ENCODE measurements at places on chromosomes 3 and 15. TPM values are rescaled to one million over a fixed set of nuclear protein-coding genes. Genes with fewer than 3 reads are reported as not detected.

STRA6 gene
- total RNA-seq, result not detected

- no peak overlapping the region for H3K27ac ChIP-seq
- no peak overlapping the region for H3K4me3 ChIP-seq
- H3K27me3 ChIP-seq, result no peaks in the 10 kb centered on the region
These were observed 48.7 kb downstream of the SETMAR start for GRCh38 chr3:4351872-4352271.

DNA sequence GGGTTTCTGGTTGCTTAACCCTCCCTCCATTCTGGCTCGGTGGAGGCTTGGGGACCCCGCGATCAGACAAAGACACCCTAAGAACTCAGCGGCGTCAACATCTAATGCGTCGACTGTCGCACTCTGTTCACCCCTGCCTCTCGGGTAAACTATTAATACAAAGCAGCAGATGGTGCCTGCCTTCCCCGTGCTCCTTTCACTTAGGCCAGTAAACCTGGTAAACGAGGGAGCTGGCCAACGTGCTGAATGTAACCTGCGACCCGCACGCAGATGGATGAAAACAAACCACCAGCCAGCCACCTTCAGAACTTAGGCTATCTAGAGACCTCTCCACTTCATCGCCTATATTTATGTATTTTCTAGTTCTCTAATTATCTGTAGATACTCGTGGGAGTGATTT, 848 bp upstream of the CADPS start:
- no peak for DNase-seq
- no peaks in the 10 kb centered on the region for H3K36me3 ChIP-seq
- peaks cover 4% of the 10 kb centered on the region for H3K4me1 ChIP-seq
- no peak overlapping the region for H3K27ac ChIP-seq

C3orf49 gene
- not detected for total RNA-seq

ILDR1 gene
- total RNA-seq, result not detected

DNA sequence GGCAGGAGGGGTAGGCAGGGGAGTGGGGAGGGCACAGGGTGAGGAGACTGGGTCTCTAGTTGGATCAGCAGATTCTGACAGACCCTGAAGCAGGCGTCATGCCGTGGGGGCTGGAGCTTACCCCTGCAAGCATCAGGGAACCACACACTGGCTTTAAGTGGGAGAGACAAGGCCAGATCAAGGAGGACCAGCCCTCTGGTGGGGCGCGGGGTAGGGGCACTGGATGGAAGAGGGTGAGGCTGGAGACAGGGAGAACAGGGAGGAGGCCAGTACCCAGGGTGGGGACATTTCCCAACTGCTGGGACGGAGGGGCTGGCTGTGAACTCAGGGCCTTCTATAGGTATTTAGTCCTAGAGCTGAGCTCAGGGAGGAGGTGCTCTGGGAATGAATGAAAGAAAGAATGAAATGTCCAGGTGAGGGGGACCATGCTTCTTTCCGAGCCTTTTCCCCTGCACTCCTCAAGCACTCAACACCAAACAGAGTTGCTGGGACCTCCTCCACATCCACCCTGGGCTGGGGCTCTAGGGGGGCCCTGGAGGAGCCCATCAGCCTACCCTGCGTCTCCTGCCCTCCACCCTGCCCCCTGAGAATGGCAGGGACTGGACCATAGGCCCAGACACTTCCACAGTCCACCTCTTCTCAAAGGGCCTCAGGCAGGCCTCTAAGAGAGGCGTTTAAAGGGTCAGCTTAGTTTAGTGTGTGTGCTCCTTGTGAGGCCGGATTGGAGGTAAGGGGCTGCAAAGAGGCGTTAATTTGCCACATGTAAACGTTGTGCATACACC, 49.0 kb upstream of the FGD5 start:
- H3K4me3 ChIP-seq, result no peak overlapping the region
- DNase-seq, result no peak
- no peaks in the 10 kb centered on the region for H3K27me3 ChIP-seq
- H3K27ac ChIP-seq, result no peak overlapping the region

DTX3L gene
- total RNA-seq, result 9.8 TPM

DNA sequence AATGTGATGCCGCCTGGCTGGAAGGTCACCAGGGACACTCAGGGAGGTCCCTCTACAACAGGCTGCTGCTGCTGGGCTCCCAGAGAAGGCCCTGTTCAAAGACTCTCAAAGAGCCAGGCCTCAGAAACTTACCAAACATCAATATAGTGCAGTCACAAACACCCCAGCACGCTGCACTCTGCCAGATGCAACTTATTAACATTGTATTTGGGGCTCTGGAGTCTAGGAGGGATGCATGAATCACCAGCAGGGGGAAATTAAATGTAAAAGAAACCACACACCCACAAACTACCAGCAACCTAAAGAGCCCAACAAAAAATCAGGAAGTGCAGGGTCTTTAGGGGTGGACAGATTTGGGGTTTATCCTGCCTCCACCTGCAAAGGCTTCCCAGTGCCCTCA, 74.6 kb upstream of the SPATA12 start:
- H3K36me3 ChIP-seq, result no peaks in the 10 kb centered on the region
- no peak for DNase-seq
- H3K4me3 ChIP-seq, result no peak overlapping the region
- H3K4me1 ChIP-seq, result no peaks in the 10 kb centered on the region
- no peaks in the 10 kb centered on the region for H3K27me3 ChIP-seq
- H3K27ac ChIP-seq, result no peak overlapping the region

DNA sequence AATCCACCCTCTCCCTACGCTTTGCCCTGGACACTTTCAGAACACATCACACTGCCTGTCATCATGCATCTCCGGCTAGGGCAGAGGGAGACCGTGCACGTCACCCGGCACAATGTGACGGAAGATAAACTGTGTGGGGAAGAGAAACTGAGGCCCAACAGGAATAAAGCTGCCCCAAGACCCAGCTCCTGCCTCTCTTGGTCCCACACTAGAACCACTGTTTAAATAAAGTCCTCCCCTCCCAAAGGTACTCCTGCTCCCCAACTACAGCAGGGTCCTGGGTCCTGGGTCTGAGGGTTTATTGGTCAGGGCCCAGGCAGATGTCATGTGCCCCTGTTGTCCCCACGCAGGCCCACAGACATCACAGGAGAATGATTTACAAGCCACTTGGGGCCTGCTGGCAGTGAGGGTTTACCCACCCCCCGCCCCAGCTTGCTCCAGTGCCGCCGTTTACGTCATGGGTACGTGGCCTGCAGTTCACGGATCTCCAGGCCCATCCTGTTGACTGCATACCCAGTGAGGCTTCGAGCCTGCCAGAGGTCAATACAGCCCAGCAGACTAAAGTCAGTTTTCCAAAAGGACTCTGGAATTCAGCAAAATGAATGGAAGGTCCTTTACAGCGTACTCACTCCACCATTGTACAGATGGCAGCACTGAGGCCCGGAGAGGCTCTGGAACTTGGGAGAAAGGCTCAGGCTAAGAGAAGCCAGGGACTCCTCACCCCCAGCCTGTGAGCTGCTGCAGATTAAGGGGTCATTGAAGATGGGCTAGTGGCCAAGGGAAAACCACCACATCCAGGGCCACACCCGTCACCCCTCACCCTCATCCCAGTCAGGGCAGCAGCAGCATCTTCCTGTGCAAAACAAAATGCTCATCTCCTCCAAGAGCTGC, 23.2 kb downstream of the ALS2CL start:
- H3K4me1 ChIP-seq, result no peaks in the 10 kb centered on the region
- no peak for DNase-seq
- no peaks in the 10 kb centered on the region for H3K36me3 ChIP-seq
- no peak overlapping the region for H3K4me3 ChIP-seq

DNA sequence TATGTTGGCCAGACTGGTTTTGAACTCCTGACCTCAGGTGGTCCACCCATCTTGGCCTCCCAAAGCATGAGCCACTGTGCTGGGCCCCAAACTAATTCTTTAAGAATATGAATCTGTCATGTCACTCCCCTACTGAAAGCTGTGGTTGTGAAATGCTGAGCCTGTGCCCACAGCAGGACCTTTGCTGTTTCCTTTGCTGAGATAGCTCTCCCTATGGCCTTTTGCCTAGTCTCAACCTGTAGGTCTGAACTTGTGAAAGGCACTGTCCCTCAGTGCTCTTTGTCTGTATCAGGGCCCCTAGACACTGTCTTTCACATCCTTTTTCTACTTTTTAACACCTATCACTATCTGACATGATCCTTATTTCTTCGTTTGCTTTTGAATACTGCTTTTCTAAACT, 62.7 kb upstream of the CCR4 start:
- no peak overlapping the region for H3K4me3 ChIP-seq
- DNase-seq, result no peak
- no peak overlapping the region for H3K27ac ChIP-seq
- H3K36me3 ChIP-seq, result no peaks in the 10 kb centered on the region
- no peaks in the 10 kb centered on the region for H3K4me1 ChIP-seq
- no peaks in the 10 kb centered on the region for H3K27me3 ChIP-seq

- H3K27me3 ChIP-seq, result no peaks in the 10 kb centered on the region
- peaks cover 28% of the 10 kb centered on the region for H3K4me1 ChIP-seq
- no peaks in the 10 kb centered on the region for H3K36me3 ChIP-seq
These were observed 24.7 kb upstream of the ATP10A start for GRCh38 chr15:25887870-25888269.

Measured in gastrocnemius medialis (tissue), 4 donors.